ENCODE measurements at places on chromosomes 2 and 18.

- no peak for DNase-seq
Measured at GRCh38 chr2:6017736-6018286, 325.6 kb downstream of the SOX11 start.

- DNase-seq, result no peak
Measured at GRCh38 chr2:180695586-180696401, 284.6 kb upstream of the UBE2E3 start.

DNA sequence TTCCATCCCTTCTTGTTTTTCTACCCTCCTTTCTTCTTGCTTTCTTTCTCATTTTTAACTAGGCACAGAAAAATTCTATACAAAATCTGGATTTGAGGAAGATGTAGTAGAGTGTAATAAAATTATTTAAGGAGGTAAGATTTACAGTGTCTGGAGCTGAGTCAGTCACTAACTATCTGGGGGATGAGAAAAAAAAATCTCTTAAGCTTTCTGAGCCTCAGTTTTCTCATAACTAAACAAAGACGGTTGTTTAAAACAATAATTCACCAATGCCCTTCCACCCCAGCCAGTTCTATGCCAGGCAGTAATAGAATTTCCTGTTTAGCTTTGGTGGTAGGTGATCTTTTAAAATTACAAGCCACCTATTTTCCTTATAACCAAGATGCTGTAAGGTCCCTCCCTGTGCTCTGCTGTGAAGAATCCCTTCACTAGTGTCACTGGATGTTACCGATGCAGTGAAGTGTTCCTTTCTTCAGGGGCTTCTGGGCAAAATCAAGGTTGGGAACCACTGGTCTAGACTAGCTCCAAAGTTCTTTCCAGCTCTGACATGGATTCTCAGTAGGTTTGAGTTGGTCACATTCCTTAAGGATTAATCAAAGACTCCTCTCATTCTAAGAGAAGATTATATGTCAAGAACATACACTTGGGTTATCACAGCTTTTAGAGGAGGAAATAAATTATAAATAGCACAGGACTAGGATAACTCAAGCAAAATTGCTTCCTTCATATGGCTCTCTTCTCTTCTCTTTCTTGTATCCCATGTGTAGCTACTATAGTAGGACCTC is 289.0 kb downstream of the CDH2 start:
- no peak for DNase-seq

GRCh38 chr2:152344579-152345195 is 9.7 kb downstream of the FMNL2 start:
- no peak for DNase-seq

DNA sequence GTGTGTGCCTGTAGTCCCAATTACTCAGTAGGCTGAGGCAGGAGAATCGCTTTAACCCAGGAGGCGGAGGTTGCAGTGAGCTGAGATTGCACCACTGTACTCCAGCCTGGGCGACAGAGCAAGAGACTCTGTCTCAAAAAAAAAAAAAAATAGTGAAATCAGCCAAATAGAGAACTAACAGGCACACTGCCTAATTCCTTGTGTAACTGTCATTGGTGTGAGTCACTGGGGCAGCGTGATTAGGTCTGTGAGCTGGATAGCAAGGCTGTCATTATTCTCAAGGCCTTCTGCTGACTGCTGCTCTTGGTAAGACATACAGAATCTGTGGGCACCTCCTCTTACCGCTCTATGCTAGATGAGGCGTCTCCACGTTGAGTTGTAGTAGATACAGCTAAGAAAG is 270.3 kb downstream of the NEDD4L start:
- peak; percentile 69 for DNase-seq

DNA sequence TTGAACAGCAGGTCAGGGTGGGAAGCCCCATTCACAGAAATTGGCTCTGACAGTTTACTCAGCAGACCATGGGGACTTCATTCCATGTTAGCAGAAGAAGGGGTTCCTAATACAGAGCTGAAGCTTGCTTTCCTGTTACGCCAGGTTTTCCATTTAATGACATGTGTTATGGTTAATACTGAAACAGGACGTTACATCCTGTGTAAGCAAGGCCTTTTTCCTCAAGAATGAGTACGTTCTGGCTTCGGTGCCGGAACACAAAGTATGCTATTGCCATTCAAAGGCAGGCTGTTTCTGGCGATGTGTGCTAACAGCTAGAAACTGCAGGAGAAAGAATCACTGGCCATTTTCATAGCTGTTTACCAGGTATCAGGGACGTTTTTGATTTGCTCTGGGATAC is 190.4 kb downstream of the SNTG2 start:
- no peak for DNase-seq

GRCh38 chr2:23609254-23609653 is 224.3 kb downstream of the KLHL29 start:
- DNase-seq, result no peak

DNA sequence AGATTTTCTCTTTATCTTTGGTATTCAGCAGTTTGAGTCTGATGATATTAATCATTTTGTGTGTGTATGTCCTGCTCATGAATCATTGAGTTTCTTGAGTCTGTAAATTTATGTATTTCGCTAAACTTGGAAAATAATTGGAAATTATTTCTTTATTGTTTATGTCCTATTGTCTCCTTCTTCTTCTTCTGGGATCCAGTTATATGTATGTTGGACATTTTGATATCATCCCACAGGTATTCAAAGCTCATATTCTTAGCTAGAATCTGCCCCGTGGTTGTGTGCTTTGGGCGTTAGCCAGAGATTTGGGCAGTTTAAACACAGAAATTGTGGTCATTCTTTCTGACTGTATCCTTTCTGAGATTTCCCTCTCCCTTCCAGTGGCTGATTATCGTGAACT is 243.0 kb upstream of the SPRED2 start:
- no peak for DNase-seq

GRCh38 chr2:70873541-70873940 is 37.9 kb upstream of the CD207 start:
- no peak for DNase-seq

DNA sequence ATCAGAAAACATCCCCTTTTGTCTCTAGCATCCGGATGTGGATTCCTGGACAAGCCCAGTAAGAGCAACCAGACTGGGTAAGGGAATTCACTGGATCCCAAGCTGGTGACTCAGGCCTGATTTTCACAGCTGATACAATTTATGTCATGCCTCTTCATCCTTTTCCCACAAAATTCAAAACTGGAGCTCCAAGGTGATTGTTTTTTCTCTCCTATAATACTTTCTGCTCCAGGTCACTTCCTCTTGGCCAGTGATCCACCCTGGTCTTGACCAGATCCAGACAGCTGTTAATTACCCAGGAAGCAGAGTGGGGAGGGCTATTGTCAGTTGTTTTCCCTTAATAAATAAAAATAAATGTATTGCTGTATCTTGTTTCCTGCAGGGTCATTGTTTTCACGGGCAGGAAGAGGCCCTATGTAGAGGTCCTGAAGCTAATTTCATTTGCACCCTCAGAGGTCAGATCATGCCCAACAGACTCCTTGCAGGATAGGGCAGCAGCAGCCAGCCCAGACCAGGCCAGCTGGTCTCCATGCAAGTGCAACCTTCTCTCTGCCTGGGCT is 57.6 kb downstream of the EVA1A start:
- DNase-seq, result no peak

DNA sequence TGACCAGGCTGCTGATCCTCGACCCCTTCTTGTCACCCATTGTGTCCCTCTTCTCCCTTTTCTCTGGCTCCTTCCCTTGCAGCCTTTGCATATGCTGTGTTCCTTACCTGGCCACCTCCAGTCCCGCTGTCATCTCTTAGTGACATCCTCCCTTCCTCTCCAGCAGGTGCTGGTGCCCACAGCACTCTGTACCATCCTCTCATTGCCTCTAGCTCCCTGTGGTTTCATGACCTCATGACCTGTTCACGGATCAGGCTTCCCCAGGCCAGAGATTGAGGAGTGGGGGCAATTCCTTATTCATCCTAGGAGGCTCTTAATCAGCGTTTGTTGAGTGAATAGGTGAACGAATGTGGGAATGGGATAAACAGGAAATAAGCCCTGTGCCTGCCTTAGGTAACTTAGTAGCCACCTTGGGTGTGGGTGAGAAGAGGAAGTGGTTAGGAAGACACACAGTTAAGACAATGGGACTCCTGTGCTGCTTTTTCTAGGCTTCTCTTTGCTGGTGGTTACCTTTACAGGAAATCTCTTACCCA is 35.5 kb downstream of the ITGA6 start:
- no peak for DNase-seq

DNA sequence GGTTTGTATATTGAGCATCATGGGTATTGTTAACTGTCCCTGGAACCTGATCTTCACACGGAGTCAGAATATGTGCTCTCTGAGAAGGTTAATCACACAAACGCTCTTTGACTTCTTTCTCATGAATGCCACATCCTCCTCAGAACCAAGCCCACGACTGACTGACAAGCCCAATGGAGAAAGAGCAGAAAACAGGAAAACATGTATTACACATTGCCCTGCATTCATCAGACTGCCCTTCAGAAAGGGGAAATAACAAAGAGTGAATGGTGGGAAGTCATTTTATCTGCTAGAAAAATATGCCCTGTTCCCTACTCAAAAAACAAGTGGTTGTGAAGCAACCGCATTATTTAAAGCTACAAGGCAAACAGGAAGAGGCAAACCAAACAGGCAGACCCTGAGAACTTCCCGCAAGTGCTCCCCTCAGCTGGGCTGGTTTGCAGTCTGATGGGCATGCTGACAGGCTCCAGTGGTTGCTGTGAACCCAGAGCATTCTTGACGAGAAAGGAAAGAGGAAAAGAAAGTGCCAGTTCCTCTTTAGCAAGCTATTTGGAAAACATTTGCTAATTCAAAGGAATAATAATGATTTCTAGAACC is 172.9 kb upstream of the SETBP1 start:
- no peak for DNase-seq

GRCh38 chr2:157443090-157443489 is 799 bp downstream of the CYTIP start:
- no peak for DNase-seq

- DNase-seq, result peak; percentile 72
Measured at GRCh38 chr2:144183727-144184126, 336.2 kb downstream of the ZEB2 start.

GRCh38 chr2:9334761-9335160 is 88.6 kb downstream of the ITGB1BP1 start:
- DNase-seq, result no peak

GRCh38 chr18:3713166-3713565 is 263.2 kb downstream of the TGIF1 start:
- no peak for DNase-seq

DNA sequence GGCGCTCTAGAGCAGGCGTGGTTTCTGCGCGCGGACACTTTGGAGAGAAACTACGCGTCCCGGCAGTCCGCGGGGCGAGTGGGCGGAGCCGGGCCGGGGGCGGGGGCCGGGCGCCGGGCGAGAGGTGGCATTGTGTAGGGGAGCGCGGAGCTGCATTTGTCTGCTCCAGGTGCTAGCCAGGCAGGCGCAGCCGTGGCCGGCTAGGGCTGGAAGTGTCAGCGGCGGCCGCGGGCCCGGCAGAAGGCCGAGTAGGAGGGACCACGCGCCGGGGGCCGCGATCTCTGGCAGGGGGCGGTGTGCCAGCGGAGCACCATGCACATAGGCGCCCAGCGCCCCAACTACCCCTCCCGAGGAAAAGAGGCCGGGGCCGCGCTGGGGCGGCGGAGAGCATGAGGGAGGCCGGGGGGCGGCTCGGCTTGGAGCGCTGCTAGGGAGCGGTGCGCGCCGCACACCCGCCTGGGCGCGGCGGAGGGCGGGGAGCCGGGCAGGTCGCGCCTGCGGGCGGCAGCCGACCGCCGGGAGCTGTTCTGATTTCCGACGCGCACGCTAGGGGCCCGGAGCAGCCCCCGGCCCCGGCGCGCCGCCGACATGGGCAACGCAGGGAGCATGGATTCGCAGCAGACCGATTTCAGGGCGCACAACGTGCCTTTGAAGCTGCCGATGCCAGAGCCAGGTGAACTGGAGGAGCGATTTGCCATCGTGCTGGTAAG is at the start of gene FMNL2:
TSS of gene FMNL2 (plus strand) at position 159 of the 710 bp plus-strand sequence.
- peak; percentile 94 for DNase-seq

DNA sequence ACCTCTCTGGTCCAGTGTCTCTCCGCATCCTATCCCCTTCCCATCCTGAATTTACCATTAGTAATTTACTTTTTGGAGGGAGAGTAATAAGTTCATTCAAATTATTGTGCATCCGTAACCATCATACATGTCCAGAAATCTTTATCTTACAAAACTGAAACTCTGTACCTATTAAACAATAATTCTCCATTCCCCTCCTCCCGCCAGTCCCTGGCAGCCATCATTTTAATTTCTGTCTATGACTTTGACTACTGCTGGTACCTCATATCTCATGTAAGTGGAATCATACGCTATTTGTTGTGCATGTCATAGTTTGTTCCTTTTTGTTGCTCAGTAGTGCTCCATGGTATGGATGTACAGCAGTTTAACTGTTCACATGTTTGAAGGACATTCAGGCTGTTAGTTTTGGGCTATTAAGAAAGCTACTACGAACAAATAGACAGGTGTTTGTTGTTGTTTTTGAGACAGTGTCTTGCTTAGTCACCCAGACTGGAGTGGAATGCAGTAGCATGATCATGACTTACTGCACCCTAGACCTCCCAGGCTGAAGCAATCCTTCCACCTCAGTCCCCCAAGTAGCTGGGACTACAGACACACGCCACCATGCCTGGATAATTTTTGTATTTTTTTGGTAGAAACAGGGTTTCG is 2.0 kb downstream of the LIMS1 start:
- no peak for DNase-seq

- DNase-seq, result no peak
Measured at GRCh38 chr2:128734521-128735295, 416.0 kb upstream of the HS6ST1 start.

- no peak for DNase-seq
Measured at GRCh38 chr18:44039826-44040225, 640.9 kb upstream of the SETBP1 start.

DNA sequence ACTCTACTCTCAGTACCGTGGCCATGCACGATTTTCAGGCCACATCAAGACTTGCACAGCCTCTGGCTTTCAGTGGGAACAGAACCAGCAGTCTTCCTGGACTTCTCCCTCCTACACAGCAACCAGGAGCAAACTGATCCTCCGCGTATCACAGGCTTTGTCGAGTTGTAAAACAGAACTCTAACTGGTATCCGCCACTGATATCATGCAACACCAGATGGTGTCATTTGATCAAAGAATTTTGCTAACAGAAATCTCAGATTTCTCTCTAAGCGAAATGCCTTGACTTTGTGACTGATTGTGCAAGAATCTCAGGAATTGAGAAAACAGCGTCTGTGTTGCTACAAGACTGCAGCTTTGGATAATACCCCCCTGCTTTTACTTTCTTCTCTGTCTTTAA is 85.7 kb downstream of the COPS8 start:
- no peak for DNase-seq

- DNase-seq, result no peak
Measured at GRCh38 chr2:118150294-118150693, 62.0 kb downstream of the INSIG2 start.

GRCh38 chr2:25894135-25894830 is 16.0 kb upstream of the ASXL2 start:
- peak; percentile 79 for DNase-seq

DNA sequence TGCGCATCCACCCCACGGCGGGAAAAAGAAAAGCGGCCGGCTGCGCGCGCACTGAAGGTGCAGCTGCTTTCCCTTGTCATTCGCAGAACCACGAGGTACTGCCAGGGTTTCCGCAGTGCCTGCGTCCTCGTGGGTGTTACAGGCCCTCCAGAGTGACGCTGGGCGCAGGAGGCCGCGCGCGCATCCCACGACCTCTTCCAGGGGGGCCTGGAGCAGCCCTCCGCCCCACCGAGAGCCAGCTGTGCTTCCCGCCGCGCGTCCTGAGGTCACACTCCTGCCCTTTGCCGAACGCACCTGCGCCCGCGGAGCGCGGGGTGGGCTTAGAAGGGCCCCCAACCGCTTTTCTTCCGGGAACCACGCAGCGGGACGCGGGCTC is 378 bp upstream of the IAH1 start:
- DNase-seq, result peak; percentile 82

GRCh38 chr2:49621016-49621415 is 466.7 kb upstream of the FSHR start:
- DNase-seq, result no peak

- DNase-seq, result peak; percentile 47
Measured at GRCh38 chr2:240820607-240821428, 799 bp upstream of the KIF1A start.

All from brain (organoid and tissue), 16 donors.